CD4-positive, alpha-beta T cell treated with Interleukin-15 for 1 hour (primary cell): ENCODE measurements at places on chromosomes 1 and 21.
A peak's percentile ranks its signal among the peaks of the same experiment; 100 is the strongest.

- no peak for DNase-seq
Measured at GRCh38 chr1:212118872-212119260, 83.3 kb downstream of the DTL start.

DNA sequence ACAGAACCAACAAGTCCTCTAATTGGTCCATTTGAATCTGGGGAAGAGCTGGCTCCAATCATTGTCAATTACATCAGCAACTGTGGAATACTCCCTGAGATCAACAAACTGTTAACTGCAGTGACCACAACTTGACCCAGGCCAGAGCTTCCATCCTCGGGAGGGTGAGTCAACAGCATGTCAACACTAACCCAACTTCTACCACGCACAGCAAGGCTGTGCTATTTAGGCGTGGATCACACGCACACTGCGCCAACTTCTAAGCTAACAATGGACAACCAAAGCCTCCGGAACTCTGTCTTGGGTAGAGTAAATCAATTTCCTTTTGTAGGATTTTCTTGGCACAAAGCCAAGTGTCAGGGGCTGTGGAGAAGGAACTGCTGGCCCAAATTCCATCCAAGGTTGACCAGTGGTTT, 30.4 kb downstream of the APP start:
- peak; percentile 26 for DNase-seq

GRCh38 chr1:8082945-8083344, 56.8 kb upstream of the ERRFI1 start:
- DNase-seq, result no peak

- no peak for DNase-seq
Measured at GRCh38 chr21:29658934-29659203, 280.9 kb downstream of the GRIK1 start.

DNA sequence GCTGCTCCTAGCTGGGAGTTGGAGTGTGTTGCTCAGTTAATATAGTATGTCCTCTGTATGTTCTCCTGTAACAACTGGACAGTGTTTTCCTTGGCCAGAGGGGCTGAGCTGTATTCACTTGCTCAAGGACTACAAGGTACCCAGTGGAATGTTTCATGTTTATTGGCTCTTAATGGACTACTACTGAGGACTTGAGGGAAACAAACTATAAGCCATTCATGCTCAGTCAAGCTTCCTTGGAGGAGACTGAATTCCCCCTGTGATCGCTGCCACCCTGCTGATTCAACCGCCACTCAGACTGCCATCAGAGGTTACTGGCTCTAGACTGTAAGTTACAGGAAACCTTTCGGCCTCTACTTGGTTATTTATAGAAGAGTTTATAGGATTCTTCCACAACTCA, 166.6 kb downstream of the ZC3H11B start:
- DNase-seq, result no peak

DNA sequence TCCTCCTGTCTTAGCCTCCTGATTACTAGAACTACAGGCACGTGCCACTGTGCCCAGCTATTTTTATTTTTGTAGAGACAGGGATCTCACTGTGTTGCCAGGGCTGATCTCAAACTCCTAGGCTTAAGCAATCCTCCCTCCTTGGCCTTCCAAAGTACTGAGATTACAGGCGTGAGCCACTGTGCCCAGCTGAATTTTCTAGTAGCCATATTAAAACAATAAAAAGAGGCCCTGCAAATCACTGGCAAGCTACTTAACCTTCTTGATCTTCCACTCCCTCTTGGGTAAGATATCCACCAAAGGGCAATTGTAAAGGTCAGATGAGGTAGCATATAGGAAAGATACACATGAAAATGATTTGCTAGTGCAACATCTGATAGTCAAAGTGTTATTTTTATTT, 65.6 kb upstream of the SRSF10 start:
- no peak for DNase-seq

DNA sequence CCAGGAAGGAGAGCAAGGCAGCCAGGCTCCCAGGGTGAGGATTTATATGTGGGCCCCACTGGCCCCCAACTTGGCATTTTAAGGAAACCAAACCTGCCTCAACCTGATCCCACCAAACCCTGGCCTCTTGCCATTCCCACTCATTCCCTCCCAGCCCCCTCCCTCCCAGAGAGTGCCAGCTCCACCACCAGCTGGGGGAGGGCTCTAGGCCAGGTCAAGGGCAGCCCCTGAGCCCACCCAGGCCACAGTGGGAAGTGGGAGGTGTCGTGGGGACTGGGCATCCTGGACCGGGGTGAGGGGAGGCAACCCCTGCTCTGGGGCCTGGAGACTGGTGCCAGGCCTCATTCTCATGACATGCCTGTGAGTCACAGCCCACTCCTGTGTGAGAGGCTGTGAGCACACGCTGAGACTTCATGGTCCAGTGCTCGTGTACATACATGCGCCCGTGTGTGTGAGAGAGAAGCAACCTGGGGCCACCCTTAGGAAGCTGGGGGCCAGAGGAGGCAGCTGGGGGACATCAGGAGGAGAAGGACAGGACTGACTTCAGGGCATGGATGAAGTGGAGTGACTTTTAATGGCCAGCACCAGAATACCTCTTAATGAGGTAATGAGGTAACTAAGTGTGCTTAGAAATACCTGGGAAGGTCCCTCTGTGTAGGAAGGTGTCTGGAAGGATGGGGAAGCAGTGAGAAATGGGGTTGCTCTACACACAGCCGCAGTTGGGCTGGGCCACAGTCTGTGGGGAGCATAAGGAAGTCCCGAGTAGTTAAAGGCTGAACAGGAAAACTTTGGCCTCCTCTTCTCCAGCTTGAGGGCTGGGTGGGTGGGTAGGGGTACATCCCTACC, at the start of gene S100A2:
S100A2 (minus strand) TSS at position 316 of the 846 bp plus-strand sequence. CDS start 1,967 bp downstream, outside the sequence.
- DNase-seq, result peak; percentile 77

DNA sequence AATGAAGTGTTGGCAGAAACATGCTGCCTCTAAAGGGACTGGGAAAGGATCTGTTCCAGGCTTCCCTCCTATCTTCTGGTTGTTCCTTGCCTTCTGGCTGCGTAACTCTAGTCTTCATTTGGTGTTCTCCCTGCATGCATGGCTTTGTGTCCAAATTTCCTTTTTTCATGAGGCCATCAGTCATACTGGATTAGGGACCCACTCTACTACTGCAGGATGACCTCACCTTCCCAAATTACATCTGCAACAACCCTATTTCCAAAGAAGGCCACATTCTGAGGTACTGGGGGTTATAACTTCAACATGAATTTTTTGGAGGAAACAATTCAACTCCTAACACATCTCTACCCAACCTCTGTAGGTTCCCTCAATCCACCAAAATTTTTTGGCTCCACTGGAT, 26.3 kb downstream of the MR1 start:
- no peak for DNase-seq

GRCh38 chr1:44250068-44250781, 37.0 kb downstream of the DMAP1 start:
- DNase-seq, result no peak

DNA sequence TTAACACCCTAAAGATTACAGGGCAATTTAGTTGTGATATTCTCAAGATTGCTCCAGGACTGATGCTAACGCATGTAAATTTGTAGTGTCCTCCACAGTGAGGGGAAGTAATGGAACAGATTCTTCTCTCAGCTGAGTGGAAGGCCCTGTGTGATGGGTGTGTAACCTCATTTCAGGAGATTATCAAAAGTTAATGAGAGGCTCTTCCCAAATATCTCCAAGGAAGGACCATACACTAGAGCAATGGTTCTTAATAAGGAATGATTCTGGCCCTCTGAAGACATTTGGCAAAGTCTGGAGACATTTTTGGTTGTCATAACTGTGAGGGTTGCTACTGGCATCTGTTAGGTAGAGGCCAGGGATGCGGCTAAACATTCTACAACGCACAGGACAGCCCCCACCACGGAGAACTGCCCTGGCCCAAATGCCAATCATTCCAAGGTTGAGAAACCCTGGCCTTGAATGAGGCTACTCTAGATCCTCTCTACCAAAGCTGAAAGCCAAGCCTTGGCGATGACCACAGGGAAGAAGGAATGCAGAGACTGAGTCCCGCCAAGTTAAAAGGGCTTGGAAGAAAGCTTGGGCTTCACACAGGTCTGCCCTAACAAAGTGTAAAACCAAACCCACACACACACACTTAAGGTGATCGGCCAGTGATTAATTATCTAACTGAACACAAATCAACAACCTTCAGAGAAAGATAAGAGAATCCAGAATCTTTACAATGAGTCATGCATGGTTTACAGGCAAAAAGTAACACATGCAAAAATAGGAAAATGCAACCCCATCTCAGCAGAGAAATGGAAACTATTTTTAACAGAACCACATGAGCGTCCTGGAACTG, 135.8 kb downstream of the SYF2 start:
- no peak for DNase-seq

DNA sequence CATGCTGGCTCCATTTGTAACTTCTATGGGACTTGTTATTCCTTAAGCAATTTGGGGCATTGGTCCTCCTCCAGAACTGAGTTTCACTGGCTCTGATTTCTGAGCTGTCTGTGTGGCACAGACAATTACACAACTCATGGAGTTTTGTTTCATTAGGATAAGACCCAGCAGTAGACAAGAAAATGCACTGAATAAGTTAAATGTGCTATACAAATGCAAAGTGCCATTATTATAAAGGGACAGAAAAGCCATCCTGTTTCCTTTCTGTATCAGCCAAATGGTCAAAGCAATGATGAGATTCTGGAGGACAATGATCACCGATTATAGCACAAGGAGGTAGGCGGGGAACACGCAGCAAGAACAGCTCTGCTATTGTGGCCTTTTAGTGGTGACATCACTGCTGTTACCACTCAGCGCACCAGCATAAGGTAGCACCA, 81.9 kb downstream of the CNIH3 start:
- no peak for DNase-seq

- no peak for DNase-seq
Measured at GRCh38 chr1:25780318-25781129, 19.5 kb upstream of the SELENON start.

DNA sequence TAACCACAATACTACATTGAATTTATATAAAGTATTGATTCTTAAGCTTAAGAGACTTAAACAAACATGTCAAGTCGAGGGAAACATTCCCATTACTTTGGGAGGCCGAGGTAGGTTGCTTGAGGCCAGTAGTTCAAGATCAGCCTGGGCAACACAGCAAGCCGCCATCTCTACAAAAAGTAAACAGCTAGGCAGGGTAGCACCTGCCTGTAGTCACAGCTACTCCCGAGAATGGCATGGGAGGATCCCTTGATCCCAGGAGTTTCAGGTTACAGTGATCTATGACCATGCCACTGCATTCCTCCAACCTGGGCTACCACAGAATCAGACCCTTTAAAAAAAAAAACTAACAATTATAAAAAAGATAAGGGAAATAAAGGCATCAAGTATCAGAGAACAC, 50.4 kb downstream of the EIF4G3 start:
- no peak for DNase-seq

DNA sequence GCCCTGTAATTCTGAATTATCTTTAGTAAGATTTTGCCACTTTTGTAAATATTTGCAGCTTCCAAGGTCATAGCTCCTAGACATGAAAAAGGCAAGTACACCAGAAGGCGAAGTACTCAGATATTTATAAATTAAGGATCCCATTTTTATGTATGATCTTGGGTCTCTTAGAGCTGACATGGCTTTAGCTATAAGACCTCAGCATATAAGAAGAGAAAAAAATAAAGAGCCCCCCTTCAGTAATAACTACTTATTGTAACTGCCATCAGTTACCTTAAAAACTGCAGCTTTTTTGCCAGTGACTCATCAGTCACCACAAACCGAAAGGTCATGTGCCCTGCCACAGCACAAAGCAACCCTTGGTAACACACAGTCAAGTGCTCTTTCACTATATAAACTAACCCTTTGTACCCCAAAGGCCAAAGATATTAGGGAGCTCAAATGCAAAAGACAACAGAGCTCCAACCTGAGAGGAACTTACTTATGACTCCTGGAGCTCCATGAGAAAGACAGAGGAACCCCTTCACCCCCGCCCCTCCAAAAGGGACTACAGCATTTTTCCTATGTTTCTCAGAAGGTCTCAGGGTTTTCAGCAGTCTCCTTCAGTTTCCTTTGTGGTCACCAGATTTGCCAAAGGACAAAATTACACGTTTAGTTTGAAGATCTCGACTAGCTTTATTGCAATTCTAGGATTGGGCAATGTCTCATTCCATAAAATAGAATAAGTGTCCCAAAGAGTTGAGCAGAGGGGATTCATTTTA, 219.8 kb upstream of the DUSP10 start:
- DNase-seq, result peak; percentile 37

DNA sequence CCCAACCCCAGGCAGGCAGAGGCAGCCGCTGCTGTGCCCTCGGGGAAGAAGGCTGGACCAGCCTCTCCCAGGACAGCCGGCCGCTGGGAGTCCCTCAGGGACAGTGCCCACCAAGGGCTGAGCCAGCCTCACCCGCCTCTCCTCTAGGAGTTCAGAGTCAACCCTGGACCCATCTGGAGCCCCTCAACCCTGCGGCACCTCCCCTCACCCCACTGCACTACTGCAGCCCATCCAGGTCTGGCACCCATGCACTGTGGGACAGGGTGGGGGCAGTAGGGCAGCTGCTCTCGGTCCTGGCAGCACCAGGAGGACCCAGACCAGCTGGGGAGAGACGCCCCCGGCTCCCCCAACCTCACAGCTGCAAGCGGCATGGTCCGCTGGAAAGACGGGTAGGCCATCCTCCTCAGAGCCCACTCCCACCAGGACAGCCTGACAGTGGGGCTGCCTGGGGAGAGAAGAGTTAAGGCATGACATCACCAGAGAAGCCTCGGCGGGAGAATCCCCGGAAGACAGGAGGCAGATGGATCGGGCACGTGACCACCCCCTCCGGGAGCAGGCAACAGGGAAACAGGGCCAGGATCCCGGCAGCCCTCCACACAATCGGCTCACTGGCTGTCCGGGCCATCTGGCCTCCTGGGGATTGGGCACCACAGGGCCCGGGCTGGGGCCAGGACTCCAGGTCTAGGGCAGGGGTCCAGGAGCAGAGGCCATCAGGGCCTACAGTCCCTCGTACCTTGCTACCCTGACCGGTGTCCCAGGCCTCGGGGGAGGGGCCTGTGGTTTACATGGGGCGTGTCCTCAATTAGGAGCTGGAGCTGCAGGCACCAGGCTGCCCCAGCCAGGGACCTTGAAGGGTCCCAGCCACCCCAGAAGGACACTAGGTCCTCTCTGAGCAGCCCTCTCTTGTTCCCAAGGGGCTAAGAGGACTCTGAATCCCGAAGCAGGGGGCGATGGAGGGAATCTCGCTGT, 3.1 kb downstream of the ACAP3 start:
- no peak for DNase-seq

DNA sequence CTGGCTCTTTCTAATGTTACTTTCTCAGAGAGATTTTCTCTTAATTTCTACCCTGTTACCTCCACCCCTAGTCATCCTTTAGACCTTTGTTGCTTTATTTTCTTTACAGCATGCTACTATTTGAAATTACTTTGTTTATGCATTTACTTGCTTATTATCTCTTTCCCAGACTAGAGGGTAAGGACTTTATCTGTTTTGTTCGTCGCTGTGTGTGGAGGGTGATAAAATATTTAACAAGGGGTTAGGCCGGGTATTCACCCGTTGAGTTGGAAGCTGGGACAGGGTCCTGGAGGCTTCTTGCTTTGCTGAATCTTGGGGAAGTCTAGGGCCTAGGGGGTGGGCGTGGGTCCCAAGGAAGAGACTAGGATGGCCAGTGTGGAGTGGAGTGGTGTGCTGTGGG, 43.6 kb downstream of the CDC14A start:
- DNase-seq, result no peak

- DNase-seq, result no peak
Measured at GRCh38 chr21:14572204-14572780, 26.2 kb upstream of the SAMSN1 start.
